ENCODE measurements at places on chromosomes 7 and 10. TPM values are rescaled to one million over a fixed set of nuclear protein-coding genes. Genes with fewer than 3 reads are reported as not detected.

GRCh38 chr10:109418795-109419194 lies 504.5 kb downstream of the XPNPEP1 start:
- DNase-seq = no peak

GRCh38 chr10:92702301-92702916 lies 12.7 kb downstream of the HHEX start:
- no peak for DNase-seq

- no peak for DNase-seq
These were observed 38.8 kb upstream of the EN2 start for GRCh38 chr7:155418941-155419755.

- no peak for DNase-seq
These were observed 323.7 kb upstream of the KLF6 start for GRCh38 chr10:4108693-4109092.

GRCh38 chr7:6533893-6534495 lies 17.3 kb downstream of the GRID2IP start:
- no peak for DNase-seq

DNA sequence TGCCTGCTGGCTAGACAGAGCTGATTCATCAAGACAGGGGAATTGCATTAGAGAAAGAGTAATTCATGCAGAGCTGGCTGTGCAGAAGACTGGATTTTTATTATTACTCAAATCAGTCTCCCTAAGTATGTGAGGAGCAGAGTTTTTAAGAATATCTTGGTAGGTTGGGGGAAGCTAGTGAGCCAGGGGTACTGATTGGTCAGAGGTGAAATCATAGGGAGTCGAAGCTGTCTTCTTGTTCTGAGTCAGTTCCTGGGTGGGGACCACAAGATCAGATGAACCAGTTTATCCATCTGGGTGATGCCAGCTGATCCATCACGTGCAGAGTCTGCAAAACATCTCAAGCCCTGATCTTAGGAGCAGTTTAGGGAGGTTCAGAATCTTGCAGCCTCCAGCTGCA lies 39.8 kb downstream of the FOXI2 start:
- no peak for DNase-seq

GRCh38 chr7:2269991-2270460 lies 28.0 kb downstream of the NUDT1 start:
- no peak for DNase-seq

- no peak for DNase-seq
These were observed 134.8 kb downstream of the CFAP58 start for GRCh38 chr10:104488439-104488832.

DNA sequence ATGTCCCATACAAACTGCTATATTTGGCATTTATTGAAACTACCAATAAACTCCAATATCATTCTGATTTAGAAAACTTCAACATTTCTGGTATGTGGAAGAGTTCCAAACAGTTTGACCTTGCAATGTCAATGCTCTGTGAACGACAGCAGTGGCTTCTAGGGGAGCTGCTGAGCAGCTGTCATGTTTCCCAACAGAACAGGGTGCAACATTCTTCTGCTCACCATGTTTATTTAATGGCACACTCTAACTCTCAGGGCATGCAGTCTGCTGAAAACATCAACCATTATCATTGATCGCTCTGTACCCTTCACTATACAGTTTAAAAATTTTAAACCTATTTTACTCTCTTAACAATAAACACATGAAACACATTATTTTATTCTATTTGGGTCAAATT lies 25.9 kb downstream of the LMOD2 start:
- no peak for DNase-seq

- DNase-seq = no peak
These were observed 78.7 kb upstream of the CXCL12 start for GRCh38 chr10:44463511-44464121.

GRCh38 chr7:151452680-151453325 lies 12.9 kb upstream of the CRYGN start:
- DNase-seq = no peak

GRCh38 chr7:77321300-77321699 lies 94.8 kb downstream of the GSAP start:
- no peak for DNase-seq

GRCh38 chr7:2922348-2922691 lies 78.2 kb upstream of the GNA12 start:
- no peak for DNase-seq

- DNase-seq = no peak
These were observed 108.7 kb upstream of the RHOBTB1 start for GRCh38 chr10:61052469-61053205.

- no peak for DNase-seq
These were observed 314.9 kb upstream of the AOAH start for GRCh38 chr7:37039131-37039749.

- no peak for DNase-seq
These were observed 578.0 kb downstream of the GRID1 start for GRCh38 chr10:85788570-85788969.

DNA sequence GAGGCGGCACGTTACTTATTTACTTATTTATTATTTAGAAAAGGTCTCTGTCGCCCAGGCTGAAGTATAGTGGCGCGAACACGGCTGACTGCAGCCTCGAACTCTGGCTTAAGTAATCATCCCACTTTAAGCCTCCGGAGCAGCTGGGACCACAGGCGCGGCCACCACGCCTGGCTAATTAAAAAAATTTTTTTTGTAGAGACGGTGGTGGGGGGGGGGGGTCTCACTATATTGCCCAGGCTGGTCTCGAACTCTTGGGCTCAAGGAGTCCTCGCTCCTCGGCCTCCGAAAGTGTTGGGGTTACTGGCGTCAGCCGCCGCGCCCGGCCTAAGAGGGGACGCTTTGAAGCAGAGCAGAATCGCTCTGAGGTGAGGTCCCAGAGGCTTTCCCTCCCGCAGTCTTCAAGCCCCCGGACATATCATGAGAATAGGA lies 675 bp upstream of the FRAT2 start:
- DNase-seq = no peak

- no peak for DNase-seq
These were observed 84.0 kb upstream of the MYO3A start for GRCh38 chr10:25849988-25850387.

GRCh38 chr7:138900035-138900828 lies 81.0 kb downstream of the KIAA1549 start:
- no peak for DNase-seq

DNA sequence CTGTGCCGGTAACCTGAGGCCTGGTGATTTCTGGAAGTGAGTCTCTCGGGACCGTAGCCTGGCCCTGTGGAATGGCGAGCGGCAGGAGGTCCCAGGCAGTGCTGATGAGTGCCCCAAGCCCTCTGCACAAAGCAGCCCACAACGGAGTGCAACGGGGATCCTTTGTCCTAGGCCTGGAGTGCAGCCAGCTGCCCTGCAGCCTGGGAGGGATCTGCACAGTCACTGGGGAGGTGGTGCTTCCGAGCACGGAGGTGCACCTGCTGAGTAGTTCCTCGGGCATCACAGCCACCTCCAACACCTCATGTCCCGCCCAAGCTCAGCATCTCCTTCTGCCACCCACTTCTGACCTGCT lies 162.8 kb upstream of the ZMIZ1 start:
- no peak for DNase-seq

DNA sequence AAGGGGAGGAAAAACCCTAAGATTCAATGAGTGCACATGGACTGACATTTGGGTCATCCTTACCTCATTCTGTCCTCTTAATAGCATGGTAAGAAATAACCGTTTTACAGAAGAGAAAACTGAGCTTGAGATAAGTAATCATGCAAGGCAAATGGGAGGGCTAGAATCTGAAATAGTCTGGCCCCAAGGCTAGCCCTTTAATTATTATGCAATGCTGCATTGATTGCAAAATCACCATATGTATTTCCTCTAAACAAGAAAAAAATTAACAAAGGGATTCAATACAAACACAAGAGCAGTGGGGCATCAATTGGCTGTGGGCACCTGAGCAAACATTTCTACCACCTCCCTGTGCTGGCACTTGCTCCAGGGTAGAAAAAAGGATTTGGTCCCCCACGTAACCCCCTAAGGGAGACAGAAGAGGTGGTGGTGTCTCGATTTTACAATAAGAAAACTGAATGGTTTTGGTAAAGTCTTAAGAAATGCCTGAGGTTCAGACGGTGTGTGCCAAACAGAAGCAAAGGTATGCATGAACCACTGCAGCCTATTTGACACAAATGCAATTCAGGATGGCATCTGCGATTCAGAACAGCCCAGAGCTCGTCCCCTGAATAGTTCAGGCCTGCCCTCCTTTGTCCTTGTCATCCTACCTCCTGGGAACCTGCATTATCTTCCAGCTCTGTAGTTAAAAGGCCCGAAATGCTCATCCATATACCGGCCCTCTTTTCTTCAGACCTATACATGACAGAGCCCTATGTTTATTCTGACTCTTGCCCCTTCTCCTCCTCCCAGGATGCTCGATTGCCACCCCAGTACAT lies 23.6 kb downstream of the PIP4K2A start:
- no peak for DNase-seq

DNA sequence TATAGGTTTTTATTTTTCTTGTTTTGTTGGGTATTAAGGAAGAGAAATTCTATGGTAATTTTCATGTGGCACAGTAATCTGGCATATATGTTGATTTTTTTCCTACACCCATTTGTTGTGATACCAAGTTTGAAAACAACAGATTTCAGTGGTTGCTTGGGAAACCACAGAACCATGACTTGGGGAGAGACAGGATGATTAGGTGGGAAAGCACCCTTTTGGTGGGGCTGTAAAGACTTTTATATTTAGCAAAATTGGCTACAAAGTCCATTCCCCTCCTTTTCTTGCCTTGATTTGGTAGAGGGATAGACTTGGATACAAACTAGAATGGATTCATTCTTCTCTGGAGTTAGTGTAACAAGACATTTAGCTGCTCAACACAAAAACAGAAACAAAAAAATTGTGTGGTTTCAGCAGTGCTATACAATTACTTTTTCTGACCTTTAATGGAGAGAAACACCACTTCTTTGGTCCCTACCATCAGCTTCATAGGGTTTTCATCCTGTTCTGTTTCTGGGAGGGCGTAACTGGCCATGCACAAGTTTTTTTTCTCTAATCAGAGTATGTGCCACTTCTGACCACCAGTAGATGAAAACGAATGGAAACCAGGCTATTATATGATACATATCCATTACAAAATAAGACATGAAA lies 52.7 kb downstream of the FIGNL1 start:
- DNase-seq = no peak

GRCh38 chr10:12875100-12875499 lies 126.4 kb downstream of the CCDC3 start:
- peak; percentile 33 for DNase-seq

DNA sequence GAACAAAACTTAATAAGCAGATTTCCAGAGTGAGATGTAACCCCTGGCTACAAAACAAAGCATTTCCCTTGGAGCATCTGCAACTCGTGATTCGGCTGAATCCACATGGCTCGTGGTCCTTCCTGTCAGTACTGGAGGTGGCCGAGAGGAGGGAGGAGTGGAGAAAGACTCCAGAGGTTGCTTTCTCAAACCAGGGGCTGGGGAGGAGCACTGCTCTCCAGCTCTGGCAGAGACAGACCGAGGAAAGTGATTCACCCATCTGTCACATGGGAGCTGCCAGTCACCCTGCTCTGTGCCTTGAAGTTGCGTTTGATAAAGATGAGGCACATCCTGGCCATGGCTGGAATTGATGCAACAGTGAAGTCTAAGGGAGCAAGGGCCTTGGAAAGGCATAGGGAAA lies 72.7 kb downstream of the COL13A1 start:
- DNase-seq = no peak

DNA sequence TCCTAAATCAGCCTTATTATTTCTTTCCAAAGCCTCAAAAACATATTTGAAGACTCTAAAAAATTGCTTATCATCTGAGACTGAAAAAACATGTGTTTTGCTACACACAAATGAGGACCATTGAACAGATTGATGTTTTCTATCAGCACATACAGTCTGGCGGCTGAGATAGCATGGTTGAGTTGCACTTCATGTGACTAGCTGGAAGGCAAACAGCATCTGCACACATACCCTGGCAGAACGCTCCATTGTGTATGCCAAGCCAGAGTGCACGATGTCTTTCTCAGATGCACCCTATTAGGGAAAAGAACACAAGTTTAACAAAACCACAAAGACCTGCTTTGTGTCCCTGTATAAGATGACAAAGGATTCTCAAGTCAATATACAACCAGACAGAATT lies 33.0 kb downstream of the FAM25A start:
- DNase-seq = no peak

GRCh38 chr10:49273082-49273465 lies 25.9 kb upstream of the C10orf71 start:
- no peak for DNase-seq

DNA sequence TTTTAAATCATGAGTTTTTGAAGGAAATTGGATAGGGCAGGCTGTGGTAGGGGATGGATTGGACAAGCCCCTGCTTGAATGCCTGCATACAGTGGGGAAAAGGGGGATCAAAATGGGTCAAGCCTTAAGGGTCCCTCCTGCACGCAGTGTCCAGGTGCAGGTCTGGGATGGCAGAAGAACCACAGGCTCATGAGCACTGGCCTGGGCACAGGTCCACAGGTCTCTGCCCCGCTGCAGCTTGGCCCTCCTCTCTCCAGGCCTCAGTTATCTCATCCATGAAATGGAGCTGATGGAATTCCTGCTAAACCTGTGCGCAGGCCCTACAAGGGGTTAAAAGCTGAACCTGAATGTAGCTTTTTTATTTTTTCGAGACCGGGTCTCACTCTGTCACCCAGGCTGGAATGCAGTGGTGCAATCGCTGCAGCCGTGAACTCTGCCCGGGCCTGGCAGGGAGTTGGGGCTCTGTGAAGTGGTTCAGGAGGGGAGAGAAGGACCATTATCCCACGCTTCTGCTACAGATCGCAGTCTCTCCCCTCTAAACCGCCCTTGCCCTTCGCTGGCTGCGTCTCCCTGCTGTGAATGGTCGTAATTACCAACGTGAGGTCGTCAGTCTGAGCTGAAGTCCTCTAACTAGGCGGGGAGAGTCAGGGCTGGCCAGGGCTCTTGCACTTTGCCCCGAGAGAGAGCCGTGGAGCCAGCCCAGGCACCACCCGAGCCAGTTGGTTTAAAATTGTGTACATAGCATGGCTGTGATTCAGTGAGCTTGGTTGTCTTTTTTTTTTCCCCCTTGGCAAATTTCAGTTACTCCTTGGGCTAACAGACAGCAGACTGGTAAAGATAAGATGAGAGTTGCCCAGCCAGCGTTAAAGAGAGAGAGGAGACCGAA lies 77.5 kb upstream of the GTF2I start:
- DNase-seq = peak; percentile 79

DNA sequence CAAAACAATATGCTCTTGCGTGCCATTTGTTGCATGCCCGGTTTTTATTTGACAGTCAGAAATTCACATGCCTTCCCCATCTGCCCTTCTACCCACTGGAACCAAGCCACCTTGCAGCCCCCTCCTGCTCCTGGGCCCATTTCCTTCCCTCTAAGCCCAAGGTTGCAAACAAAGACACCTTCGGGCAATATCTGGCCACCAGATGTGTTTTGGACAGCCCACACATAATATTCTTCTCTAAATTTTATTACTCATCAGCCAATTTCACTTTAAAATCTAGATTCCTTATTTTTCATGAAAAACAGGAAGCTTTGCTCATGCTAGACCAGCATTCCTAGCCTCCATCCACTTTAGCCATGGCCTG lies 18.2 kb upstream of the C10orf105 start:
- DNase-seq = no peak

- DNase-seq = no peak
These were observed 116.8 kb downstream of the ABLIM1 start for GRCh38 chr10:114541081-114541796.

SCART1 gene
- 13.9 TPM for total RNA-seq

DNAH11 gene
- 11.9 TPM for total RNA-seq

FOXP2 gene
- total RNA-seq = 3.4 TPM

MRC1 gene
- total RNA-seq = 84.9 TPM

FBXL13 gene
- 11.6 TPM for total RNA-seq

NANOS1 gene
- total RNA-seq = 1.5 TPM

GSTO2 gene
- 4.0 TPM for total RNA-seq

NMT2 gene
- total RNA-seq = 9.4 TPM

PTPN20 gene
- 19.0 TPM for total RNA-seq

ADIRF gene
- total RNA-seq = 142 TPM

SFRP5 gene
- total RNA-seq = 3.2 TPM

BTAF1 gene
- total RNA-seq = 22.1 TPM

POU6F2 gene
- total RNA-seq = 0.22 TPM

Measured in upper lobe of left lung (tissue), 6 donors.